ENCODE measurements at places on chromosomes 2 and 18.

DNA sequence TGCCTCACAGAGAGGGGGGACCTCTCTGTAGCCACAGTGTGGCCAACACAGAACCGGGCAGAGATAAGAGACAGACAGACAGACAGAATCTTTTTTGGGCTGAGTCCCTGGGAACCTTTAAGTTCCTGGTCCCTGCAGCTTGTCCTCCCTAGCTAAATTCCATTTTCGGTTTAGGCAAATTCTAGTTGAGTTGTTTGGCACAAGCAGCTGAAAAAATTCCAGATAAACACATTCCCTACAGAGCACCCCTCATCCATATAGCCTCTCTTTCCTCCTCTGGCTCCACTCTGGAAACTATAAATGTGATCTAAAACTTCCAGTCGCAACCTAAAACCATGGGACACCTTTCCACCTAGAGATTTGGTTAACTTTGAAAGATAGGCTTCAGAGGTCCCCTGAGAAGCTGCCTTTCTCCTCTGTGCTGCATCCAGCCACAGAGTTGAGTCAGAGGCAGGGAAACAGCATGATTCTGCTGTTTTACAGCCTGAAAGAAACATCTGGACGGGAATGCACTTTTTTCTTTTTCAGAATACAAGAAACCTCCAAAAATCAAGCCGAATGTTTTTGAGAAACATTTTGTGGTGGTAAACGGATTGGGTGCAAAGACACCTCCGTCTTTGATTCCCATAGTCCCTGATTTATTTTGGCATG, 30.9 kb downstream of the SLC4A3 start:
- DNase-seq: no peak

DNA sequence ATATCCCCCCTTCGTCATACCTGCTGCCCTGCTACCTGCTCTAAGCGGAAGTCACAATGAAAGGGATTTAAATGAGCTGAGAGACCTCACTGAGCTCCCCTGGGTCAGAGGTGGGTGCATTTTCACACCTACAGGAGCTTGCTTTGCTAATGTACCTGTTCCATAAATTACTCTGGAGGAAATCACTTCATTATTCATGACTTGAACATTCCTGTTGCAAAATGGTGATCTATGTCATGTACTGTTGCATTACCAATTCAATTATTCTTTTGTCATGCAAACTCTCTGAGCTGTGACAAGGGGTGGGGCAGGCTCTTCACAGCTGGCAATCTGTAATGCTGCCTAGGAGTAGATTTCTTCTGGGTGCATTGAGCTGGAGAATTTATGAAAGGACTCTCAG, 761.3 kb downstream of the TSN start:
- no peak for DNase-seq

- no peak for DNase-seq
Observed at GRCh38 chr2:72993147-72993932, 76.0 kb downstream of the EMX1 start.

DNA sequence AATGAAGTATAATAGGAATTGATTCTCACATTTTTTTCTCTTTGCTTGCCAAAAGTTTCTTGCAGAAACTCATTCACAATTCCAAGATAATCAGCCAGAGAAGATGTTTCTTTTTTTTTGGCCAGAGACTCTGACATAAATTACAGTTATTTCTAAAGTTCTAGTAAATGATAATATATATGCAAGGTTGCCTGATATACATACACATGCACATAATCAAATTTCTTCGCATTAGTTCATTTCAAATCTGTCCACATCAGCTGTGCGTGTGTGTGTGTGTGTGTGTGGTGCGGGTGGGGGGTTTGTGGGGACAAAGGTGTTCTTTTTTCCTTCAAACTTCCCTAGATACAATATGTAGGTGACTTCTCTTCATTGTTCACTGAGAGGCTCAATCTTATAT, 33.2 kb downstream of the OSGEPL1 start:
- DNase-seq: no peak

DNA sequence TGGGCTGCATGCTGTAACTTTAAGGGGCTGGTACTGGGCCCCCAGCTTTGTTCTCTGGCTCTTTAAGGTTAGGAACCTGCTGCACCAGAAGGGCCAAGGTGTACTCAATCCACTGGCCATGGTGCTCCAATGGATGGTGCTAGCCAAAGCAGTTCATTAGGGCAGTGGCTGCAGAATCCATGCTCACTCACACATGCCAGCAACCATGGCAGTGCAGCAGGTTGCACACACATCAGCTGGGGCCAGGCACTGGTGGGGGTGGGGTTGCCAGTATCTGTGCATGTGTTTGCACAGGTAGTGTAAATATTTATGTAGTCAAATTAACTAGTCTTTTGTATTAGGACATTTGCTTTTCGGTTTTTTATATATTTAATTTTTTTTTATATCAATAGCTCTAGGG, 228.3 kb upstream of the EPC2 start:
- DNase-seq: no peak

DNA sequence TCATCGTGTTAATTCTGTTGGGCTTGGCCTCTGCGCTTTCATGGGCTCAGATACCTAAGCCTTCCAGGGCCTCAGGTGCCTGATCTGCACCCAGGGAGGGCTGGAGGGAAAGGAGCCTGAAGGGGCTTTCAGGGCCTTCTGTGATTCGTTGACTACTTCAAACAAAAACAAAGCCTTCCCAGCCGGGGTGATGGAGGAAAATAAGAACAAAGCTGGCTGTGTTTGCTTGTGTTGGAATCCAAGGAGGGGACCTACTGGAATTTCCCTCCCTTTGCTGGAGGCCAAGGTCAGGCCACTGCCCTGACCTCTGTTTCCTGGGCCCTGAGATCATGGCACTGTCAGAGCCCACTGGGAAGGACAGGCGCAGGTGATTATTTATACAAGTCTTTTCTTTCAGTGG, 135.3 kb downstream of the KLHL29 start:
- DNase-seq: no peak

DNA sequence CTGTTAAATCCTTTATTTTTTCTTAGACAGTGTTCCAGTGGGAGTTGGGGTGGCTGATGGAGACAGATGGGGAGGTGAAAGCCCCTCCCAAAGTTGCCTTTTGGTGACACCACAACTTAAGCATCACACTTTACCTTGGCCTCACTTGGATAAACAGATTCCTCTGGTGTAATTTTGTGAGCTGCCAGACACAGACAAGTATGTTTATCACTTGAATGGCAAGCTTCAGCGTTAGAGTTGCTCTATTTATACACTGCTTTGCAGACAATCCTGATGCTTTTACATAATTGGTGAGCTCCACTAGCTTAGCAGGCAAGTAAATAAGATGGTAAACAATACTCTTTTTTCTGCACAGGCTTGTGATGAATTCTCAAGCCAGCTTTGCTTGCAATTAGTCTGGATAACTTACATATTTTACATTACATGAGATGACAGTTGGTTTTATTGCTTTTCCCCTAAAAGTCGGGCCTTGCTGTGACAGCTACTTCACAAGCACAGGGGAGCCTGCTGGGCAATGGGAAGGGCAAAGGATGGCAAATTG, 226.2 kb downstream of the SLC8A1 start:
- no peak for DNase-seq

DNA sequence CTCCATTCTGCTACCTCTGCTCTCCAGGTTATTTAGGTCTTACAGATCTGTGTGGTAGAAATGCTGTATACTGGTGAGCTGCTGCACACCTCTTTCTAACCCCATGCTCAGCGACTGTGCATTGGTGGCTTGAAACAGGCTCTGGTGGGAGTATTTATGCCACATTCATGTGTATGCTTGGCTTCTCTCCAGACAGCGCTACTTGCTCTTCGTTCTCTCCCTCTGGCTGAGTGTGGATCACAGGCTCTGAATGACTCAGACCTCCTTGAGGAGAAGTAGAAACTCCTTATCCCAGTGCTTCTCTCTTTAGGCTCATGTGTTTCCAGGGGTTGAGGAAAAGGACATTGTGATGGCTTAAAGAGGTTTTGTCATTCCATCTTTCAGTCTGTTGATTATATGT, 54.9 kb downstream of the FHOD3 start:
- DNase-seq: no peak

DNA sequence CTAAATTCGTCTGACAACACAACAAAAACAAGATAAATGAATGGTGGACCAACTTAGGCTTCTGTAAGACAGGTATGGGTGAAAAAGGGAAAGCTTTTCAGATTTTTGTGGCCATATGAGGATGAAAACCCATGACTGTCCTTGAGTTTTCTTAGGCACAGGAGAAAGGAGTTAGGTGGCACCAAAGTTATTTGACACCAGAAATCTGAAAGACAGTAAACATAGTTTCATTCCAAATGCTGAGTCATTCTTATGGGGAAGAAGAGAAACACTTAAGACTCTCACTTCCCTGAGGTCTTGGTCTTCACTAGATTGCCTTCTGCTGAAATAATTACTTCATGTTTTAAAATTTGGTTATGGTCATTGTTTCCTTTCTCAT, 5.2 kb upstream of the GPD2 start:
- no peak for DNase-seq

- no peak for DNase-seq
Observed at GRCh38 chr2:238699307-238700116, 148.4 kb upstream of the TWIST2 start.

GRCh38 chr2:199259671-199260070, 198.1 kb downstream of the SATB2 start:
- DNase-seq: no peak

GRCh38 chr2:113976277-113976928, 86.5 kb downstream of the ACTR3 start:
- no peak for DNase-seq

DNA sequence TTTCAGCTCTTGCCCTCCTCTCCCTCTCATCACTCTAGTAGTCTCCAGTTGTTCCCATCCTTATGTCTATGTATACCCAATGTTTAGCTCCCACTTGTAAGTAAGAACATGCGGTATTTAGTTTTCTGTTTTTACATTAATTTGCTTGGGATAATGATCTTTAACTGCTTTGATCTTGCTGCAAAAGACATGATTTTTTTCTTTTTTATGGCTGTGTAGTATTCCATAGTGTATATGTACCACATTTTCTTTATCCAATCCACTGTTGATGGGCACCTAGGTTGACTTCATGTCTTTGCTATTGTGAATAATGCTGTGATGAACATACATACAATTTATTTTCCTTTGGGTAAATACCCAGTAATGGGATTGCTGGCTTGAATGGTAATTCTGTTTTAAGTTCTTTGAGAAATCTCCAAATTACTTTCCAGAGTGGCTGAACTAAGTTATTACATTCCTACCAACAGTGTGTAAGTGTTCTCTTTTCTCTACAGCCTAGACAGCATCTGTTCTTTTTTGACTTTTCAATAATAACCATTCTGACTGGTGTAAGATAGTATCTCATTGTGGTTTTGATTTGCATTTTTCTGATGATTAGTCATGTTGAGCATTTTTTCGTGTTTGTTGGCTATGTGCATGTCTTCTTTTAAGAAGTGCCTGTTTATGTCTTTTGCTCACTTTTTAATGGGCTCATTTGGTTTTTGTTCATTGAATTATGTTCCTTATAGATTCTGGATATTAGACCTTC, 179.6 kb upstream of the SLC39A10 start:
- DNase-seq: no peak

DNA sequence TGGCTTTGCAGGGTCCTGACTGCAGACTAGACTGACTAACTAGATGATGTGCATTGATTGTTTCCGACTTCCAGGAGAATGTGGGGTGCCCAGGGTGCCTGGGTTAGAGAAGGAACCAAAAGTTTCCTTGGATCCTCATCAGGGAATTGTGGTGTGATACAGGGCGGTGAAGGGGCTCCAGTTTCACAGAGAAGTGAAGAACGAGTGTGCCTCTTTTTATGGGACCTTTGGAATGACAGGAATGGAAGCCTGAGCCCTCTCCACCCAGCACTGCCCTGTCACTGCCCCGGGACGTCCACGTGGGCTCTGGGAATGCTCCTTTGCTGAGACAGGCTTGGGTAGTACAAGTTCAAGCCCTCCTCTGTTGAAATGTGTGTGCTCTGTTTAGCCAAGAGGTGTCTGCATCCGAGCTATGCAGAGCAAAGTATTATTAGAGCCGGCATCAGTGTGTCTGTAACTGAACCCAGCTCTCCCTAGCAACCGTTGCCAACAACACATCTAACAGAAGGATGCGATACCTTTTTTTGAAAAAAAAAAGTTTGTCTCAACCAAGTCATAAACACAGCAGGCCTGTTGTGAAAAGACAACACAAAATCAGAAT, 183.6 kb downstream of the SMAD7 start:
- no peak for DNase-seq

DNA sequence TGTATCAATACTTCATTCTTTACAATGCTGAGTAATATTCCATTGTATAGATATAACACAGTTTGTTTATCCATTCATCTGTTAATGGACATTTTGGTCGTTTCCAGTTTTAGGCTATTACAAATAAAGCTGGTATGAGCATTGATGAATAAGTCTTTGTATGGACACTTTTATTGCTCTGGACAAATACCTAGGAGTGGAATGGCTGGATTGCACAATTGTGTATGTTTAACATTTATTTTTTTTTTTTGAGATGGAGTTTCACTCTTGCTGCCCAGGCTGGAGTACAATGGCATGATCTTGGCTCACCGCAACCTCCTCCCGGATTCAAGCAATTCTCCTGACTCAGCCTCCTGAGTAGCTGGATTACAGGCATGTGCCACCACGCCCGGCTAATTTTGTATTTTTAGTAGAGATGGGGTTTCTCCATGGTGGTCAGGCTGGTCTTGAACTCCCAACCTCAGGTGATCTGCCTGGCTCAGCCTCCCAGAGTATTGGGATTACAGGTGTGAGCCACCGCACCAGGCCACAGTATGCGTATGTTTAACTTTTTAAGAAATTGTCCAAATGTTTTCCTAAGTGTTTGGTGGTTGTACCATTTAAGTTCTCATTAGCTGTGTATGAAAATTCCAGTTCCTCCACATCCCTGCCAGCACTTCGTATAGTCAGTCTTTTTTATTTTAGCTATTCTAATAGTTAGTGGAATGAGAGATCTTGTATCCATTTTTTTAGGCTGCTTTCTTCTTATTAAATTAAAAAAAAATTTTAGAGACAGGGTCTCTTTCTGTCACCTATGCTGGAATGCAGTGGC, 194.9 kb upstream of the HAAO start:
- no peak for DNase-seq

GRCh38 chr18:8952769-8953760, 149.4 kb upstream of the NDUFV2 start:
- DNase-seq: no peak

Data from SHP77 treated with DMSO at 0.1 percent for 48 hours (cell line).